ENCODE measurements at places on chromosomes 16 and 17. TPM values are rescaled to one million over a fixed set of nuclear protein-coding genes. Genes with fewer than 3 reads are reported as not detected.

Gene CHP2
- not detected for total RNA-seq

Gene JMJD8
- 26.1 TPM for total RNA-seq

Gene NATD1
- total RNA-seq, result 3.6 TPM

Gene KRT9
- not detected for total RNA-seq

Gene CIAPIN1
- 47.1 TPM for total RNA-seq

Gene MFSD11
- 27.7 TPM for total RNA-seq

Gene ZACN
- 0.12 TPM for total RNA-seq

Gene TNFRSF17
- not detected for total RNA-seq

Gene CHRNE
- total RNA-seq, result 0.62 TPM

Gene ADCY9
- total RNA-seq, result 22.2 TPM

Data from uterine smooth muscle cell (primary cell).